Activated naive CD8-positive, alpha-beta T cell treated with anti-CD3 and anti-CD28 coated beads, Interleukin-2, amount 50 U/mL, for 16 hours (primary cell): ENCODE measurements at places on chromosomes 12 and 14.

DNA sequence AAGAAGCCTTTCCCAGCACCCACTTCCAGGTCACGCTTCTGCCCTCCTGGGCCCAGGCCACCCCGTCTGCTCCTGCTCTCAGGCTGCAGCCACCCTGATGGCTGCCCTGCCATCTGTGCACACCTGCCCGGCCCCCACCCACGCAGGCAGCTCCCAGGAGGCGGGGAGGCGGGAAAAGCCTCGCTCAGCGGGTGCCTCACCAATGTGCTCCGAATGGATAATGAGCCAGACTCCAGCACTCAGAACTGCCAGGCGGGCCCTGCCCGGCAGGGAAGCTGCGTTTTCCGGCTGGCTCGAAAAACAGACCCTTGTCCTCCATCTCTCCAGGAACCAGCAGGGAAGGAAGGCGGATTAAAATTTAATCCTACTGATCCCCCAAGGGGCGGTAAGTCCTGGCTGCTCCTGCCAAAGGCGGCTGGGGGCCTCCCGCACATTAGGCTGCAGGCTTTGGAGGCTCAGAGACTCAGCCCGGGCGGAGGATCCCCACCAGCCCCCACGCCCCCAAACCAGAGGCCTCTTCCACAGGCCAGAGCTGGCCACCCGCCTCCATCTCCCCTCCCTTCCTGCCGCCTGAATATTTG lies 104.0 kb downstream of the NCOR2 start:
- DNase-seq: no peak

DNA sequence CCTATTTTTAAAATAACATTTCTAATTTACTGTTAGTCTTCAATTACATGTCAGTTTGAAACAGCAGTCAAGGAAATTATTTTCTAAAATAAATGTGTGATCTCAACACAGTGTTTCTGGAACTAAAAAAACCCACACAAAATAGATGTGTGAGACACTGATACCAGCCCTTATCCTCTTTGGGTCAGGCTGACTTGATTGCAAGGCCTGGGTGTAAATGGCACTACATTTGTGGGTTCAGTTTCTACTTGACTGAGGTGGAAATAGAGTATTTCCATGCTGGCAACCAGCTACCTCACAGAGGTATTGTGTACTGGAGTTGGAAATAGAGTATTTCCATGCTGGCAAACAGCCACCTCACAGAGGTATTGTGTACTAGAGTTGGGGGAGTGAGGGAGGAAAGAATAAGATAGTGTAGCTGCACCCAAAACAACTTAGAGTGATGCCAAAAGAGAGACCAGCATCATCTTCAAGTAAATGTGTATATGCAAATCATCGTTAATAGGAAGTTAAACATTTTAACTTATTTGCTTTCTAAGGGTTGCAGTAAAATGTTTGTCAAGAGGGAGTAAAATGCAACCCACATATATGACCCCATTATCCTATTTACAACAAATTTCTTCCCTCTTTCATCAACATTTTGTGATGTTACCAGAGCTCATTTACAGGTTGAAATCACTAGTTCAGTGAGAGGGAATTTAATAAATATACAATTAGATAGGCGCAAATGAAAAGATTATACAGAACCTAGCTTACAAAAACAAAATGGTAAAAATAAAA lies 10.7 kb upstream of the LYZ start:
- no peak for DNase-seq

DNA sequence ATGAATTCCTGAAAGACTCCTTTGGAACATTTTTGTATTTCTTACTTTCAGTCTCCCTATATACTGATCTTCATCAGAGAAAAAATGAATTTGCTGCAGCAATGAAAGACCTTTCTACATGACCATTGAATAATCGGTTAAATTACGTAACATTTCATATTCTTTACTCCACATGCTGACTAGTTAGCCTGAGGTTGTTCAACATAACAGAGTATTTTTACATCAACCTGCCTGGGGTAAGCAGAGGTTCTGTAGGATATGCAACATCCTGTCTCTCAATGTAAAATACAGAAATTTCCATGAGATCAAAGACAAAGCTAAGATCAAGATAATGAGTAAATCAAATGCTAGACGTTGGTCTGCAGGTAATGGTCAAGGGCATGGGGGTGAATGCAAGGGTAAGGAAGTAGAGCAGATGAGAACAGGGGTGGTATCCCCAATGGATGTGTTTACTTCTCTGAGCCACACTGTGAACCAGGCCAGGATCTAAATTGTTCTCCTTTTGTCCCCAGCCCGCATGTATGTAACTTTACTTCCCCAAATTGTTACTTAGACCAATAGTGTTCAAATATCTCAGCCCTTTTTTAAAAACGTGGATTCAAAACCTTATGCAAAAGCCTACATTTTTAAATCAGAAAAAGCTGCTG lies 45.4 kb downstream of the DUSP6 start:
- DNase-seq: no peak

DNA sequence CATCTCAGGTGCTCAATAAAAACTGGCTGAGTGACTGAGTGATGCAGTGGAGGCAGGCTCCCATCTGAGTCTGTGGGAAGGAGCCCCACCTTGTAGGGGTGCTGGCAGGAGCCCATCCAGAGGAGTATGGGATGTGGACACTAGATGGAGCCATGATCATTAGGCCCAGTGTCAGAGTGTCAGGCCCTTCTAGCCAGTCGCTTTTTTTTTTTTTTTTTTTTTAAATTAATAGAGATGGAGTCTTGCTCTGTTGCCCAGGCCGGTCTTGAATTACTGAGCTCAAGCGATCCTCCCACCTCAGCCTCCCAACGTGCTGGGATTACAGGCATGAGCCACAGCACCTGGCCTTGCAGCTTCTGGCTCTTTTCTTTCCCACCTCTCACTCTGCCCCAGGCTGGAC lies 11.5 kb downstream of the RITA1 start:
- DNase-seq: no peak

- peak; percentile 10 for DNase-seq
These were observed 10.4 kb upstream of the DCD start for GRCh38 chr12:54658306-54659264.

DNA sequence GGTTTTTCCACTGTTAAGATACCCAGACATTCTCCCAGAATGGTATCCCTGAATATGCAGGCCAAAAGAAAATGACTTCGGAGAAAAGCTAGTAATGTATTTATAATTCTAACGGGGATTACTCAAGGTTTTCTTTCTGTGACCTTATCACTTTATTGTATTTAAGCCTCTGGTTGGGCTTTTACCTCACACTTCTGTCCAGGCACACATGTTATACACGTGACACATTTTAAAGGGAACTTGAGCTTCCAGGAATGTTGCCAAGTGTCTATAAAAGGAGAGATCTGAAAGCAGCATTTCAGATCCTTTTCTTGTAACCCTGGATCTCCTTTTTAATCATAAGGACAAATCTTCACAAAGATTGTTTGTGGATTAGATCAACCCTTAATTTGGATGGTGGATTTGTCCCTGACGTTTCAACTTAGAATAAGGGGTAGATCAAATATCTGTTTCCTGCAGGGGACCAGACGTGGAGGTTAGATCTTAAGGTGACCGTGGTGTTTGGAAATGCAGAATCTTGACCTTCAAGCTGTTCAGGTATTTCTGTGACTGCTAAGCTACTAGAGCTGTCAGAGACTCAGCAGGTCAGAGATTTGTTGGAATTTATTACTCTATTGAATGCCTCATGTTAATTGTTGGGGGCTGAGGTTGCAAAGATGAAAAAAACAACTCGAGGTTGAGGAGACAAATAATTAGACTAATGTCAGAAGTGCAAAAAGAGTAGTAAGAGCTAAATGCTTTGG lies 1.5 kb downstream of the CIPC start:
- DNase-seq: no peak

- no peak for DNase-seq
These were observed 297.3 kb upstream of the E2F7 start for GRCh38 chr12:77362509-77363210.

- no peak for DNase-seq
These were observed 25.0 kb upstream of the NR1H4 start for GRCh38 chr12:100448656-100449055.

DNA sequence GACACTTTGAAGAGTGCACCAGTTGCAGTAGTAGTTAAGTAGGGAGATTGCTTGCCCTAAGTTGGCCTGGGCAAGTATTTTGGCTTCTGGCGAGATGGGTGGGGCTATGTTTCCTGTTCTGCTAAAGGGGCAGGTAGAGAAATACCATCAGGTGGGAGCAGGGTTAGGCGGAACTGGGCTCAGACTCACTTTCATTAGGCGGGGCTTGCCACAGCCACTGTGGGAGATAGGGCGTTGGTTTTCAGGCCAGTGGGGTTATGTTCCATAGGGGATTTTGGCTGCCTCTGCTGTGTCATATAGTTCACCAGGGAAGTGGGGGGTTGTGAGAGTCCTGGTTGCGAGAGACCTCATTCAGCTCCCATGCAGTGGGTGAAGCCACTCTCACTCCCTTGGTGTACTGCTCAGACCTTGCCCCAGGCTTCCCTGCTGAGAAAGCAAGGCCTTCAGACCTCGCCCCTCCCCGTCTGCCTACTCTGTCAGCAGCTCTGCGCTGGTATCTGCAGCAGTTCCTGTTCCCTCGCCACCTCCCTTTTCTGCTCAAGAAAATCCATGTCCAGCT lies 43.3 kb downstream of the AEBP2 start:
- DNase-seq: peak; percentile 8

DNA sequence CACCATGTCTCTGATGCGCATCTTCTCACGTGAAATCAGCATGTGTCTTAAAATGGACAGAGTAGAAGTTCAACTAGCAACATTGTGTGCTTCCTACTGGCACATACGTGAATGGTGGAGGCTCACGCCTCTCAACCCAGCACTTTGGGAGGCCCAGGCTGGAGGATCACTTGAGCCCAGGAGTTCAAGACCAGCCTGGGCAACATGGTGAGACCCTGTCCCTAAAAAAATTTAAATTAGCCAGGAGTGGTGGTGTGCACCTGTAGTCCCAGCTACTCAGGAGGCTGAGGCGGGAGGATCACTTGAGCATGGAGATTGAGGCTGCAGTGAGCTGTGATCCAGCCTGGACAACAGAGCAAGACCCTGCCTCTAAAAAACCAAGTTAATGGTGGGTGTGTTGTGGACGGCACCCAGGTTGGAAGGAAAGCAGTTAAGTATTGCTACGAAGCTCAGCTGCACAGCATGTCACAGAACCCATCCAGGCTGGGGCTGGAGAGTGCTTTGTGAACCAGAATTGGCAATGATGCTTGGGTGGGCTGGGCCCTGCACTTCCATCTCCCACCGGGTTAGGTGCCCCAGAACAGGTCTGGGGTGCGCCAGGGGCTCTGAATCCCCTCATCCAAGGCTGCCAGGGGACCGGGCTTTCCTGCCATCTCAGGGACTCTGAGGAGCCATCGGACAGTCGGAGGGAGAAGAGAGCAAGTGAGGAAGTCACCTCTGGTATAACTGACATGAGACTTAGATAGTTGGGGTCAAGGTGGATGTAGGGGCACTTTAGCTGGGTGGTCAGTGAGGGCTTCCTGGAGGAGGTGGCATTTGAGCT lies 33.0 kb upstream of the ULK1 start:
- no peak for DNase-seq

DNA sequence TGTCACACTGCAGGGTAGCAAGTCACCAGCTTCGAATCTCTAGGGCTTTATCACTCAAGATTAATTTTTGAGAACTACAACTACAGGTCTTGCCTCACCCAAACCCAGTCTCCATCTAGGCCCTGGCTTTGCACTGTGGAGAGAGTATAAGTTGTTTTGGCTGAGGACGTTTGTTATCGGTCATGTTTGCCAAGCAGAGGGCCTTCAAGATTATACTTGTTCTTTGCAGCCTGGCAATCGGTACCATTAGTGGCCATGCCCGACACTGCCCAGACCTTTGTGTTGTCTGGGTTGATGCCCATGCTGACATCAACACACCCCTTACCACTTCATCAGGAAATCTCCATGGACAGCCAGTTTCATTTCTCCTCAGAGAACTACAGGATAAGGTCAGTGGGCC lies 25.7 kb downstream of the ARG2 start:
- DNase-seq: no peak

DNA sequence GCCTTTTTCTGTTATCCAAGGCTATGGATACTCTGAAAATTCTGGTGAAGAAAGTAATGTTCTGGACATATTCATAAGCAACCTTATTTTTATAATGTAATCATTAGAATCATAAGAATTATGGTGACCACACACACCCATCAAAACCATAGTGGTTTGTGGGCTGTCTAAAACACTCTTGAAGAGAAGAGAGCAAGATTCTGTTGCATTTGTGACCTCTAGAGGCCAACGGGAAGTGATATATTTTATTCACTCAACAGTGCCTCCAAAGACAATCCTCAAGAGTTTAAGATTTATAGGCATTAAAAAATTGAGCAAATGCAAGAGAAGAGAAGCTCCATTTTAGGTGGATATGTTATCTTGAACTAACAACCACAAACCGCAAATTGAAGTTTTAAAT lies 68.5 kb upstream of the LGR5 start:
- DNase-seq: no peak

DNA sequence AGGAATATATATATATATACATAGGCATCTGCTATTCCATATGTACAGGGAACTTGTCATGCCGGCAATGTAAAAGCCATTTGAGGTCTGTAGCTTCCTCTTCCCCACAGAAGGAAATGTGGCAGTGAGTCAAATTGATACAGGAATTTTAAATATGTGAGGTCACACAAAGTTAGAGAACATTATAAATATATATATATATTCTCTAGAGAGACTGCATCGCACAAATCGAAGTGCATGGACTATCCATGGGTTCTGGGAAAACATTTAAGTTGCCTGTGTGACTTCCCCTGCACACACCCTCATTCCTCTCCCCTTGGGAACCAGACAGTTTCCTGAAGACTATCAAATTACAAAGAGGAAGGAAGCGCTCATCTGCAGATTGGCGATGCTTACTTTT lies 100.9 kb upstream of the CCDC91 start:
- no peak for DNase-seq

DNA sequence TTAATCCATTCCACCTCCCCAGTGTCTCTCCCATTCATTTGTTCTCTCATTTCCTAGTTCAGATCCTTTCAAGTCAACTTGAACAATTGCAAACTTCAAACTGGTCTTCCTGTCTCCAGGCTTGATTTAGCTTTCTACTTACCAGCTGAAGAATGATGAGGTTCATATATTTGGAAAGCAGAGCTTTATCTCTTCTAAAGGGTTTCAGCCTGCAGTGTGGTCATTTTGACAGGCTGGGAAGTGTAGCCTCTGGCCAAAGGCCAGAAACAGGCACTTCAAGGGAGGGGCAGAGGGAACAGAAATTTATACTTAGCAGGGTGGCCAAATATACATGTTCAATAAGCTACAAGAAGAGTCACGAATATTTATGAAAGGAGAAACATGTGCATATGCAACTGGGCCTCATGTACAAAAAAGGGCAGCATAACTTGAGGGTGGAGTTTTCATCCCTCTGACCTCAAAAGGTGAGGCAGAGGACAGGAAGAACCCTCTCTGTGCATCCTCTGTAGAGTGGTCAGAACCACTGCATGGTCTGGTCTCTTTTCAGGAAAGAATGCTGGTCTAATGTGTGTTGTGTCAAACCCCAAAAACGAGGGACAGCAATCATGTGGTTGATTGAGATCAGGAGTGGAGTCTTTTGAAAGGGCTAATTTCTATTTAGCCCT lies 34.0 kb upstream of the HECTD1 start:
- no peak for DNase-seq
